ENCODE measurements at places on chromosomes 1 and 21.
A peak's percentile ranks its signal among the peaks of the same experiment; 100 is the strongest.

DNA sequence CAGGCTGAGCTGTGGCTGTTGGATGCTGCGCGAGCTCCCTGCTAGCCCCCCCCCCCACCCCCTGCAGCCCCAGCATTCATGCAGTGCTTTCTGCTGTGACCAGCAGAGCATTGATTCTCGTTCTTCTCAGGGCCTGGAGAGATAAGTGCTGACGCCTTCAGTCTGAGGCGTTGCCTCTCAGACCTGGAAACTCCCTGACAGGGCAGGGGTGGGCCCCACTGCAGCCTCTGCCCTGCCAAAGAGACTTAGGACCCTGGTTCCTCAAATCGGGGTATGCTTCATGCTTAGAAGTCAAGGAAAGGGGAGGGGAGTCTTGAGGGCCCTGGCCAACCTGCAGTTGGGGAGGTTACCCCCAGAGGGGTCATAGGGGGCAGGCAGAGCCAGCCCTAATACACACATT is 38.5 kb downstream of the PTPRF start:
- no peak for DNase-seq

GRCh38 chr1:1569341-1569740 is 5.3 kb downstream of the SSU72 start:
- DNase-seq, result no peak

GRCh38 chr21:29849735-29850176 is 90.0 kb downstream of the GRIK1 start:
- DNase-seq, result peak; percentile 63

GRCh38 chr1:11377001-11377583 is 101.9 kb upstream of the DISP3 start:
- no peak for DNase-seq

DNA sequence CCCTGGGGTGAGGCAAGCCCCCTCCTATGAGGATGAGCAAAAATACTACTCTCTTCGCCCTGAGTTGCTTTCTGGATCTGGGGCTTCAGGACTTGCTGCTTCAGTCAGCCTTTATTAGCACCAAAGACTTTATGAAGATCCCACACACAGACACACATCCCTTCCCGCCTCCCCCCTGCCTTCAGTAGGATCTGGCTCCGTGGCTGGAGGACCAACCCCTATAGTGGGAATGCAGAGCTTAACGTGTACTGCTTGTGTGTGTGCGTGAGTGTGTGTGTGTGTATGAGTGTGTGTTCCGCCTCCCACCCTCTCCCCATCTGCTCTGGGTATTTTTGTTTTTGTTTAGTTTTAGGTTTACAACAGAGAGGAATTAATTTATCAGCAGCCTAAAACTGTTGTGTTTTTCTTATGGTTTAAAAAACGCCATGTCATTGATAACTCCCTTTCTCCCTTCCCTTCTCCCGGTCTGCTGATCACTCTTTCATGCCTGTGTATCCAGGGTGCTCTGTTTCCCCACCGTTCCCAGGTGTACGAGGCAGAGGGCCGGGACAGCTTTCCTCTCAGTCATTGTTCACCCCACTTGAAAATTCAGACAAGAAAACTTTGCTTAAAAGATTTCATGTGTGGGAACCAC is 27.5 kb upstream of the ZFP69B start:
- no peak for DNase-seq

DNA sequence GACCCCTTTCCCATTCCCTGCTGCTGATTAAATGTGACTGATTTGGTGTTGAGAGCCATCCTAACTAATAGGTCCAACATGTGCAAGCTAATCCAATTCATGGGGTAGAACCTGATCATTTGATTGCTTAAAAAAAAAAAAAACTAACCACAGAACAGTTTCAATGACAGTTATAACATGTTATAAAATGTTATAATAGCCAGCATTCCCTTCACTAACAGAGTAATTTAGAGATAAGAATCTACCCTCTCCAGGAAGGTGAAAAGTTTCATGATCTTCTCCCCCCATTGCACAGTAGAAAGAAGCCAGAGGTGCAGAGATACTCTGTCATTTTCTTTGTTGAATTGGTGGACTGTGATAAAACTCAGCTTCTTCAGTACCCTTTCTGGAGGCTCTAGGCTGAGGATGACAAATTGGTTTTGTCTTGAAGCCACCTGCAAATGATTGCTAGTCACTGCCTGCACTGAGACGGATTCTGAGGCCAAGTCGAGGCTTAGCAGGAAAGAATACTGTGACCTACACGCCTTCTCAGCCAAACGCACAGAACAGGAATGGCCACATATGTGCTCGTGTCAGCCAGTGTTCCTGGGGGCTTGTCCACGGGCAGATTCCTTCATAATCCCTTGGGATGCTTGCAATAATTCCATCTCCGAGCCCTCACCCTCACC is 215.7 kb upstream of the IRF2BP2 start:
- no peak for DNase-seq

GRCh38 chr1:73674945-73675561 is 522.9 kb downstream of the LRRIQ3 start:
- DNase-seq, result peak; percentile 12

GRCh38 chr1:117372863-117373412 is 5.7 kb downstream of the MAN1A2 start:
- DNase-seq, result peak; percentile 22

- DNase-seq, result no peak
Measured at GRCh38 chr1:177737456-177737855, 232.4 kb downstream of the SEC16B start.

DNA sequence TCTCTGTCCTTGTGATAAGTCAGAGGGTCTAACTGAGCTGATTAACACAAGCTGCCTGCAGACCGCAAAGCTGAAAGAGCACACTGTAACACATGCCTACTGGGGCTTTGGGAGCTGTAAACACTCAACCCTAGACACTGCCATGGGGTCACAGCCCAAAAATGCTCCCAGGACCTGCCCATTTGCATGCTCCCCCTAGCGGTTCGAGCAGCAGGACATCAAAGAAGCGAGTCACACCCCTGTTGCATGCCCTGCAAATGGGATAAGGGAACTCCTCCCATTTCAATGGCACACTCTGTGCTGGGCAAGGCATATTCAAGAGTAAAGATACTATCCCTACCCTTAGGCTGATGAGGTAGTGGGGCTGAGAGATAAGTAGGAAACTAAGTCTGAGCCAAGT is 22.8 kb downstream of the LCE3E start:
- DNase-seq, result no peak

GRCh38 chr1:48051466-48052126 is 54.4 kb upstream of the TRABD2B start:
- peak; percentile 28 for DNase-seq

- no peak for DNase-seq
Measured at GRCh38 chr21:39334611-39335010, 14.3 kb downstream of the HMGN1 start.

DNA sequence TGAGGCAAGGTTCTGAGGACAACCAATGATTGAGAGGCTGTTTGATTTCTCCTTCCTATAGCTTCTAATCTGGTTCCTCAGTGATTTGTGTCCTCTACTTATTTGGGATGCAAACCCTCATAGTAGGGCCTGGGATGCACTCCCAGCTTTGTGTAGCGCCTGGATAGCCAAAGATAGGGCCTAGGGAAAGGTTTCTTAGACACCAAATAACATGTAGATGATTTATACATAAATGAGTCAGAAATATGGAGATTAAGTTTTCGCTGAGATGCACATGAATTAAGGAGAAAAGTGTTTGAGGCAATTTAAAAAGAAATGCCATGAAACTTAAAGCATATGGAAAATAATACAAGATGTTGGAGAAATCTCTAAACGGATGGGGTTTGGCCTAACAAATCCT is 66.0 kb upstream of the LMO4 start:
- no peak for DNase-seq

DNA sequence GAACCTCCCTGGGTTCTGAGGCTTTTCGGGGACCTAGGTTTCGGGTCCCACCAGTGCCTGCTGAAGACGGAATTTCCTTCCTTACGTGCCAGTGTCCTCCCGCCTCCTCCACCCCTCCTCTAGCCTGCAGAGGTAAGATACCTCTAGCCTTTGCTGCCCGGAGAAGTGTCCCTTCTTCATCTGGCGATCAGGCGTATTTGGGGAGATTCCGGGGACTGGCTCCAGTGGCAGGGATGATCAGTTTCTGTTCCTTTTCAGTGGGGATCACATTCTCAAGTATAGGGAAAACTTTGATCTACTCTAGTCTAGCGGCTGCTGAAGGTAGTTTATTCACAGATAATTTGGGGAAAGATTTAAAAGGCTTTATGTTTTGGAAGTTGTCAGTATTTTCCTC is 674 bp downstream of the CEP350 start:
- peak; percentile 7 for DNase-seq

- DNase-seq, result peak; percentile 96
Measured at GRCh38 chr1:67970088-67970487, 80.3 kb downstream of the DIRAS3 start.
